ENCODE measurements at places on chromosomes 4 and X.

DNA sequence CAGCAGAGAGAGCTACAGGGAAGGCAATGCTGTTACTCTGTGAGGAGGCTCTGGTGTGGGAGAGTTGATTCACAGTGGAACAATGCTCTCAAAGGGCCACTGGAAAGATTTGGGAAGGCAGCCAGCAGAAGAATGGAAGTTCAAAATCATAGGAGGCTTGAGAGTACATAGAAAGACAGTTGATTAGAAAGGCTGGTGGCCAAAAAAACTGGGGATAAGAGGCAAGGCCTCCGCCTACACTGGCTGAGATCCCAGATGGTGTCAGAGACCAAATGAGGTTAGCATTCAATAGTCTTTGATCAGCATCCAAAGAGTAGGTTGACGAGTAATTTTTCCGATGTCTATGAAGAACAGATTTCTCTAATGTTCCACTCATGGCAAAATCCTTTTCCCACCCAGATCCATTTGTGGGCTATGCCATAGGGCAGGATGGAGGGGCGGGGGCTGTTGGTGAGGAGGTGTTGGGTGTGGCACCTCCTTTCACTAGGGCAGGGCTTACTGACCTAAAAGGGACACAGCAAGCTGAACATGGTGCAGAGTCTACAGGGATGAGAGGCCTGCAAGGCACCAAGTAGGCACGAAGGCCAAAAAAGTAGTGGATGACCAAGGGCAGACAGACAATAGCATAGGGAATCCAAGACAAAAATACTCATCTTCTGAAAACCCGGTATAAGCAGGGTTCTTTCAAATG lies 15.1 kb downstream of the TEC start:
- no peak for DNase-seq

DNA sequence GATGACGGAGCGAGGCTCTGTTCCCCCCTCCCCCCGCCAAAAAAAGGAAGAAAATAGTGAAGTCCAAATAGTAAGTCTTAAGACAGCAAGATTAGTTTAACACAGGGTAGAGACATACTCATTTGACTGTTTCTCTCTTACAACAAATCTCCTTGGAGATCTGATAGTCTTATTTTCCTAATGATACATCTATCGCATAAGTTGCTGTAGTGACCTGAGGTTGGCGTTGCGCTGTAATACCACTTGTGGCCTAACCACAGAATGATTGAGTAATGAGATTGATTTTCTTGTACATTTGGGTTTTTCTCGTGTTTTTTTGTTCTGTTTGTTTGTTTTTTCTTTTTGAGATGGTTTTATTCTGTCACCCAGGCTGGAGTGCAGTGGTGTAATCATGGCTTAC lies 27.2 kb downstream of the OCIAD1 start:
- DNase-seq: no peak

DNA sequence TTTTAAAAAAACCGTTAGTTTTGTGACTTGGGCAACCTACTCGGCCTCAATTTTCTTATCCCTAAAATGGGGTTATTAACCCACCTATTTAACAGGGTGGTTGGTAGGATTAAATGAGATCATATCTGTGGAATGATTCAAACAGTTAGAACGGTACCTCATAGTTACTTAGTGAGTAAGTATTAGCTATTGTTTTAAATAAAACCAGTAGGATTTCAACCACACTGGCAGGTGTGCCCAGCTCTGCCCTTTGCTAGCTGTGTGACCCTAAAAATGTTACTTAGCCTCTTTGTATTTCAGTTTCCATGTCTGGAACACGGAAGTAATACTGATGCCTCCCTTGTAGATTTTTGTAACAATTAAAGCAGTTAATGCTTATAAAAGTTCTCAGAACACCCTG lies 225.8 kb upstream of the SPRY1 start:
- no peak for DNase-seq

DNA sequence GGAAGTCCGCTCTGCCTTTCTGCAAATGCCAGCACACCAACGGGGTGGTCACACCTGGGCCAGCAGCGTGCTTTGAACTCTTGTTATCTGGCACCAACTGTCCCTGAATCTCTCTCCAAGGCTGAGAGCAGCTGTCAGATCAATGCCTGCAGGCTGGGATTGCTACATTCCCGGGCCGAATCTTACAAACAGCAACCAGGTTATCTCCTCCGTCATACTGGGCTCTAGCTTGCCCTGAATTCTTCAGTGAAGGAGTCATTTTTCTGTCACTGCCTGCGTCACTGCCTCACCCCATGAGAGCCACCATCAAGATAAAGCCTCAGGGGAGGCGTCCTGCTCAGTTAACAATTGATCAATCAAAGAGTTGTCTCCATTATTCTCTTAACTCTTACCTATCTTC lies 329.4 kb upstream of the PPARGC1A start:
- DNase-seq: no peak

GRCh38 chrX:39753293-39753996 lies 344.3 kb downstream of the BCOR start:
- DNase-seq: no peak

- DNase-seq: no peak
Measured at GRCh38 chr4:66837279-66837922, 707.9 kb downstream of the CENPC start.

DNA sequence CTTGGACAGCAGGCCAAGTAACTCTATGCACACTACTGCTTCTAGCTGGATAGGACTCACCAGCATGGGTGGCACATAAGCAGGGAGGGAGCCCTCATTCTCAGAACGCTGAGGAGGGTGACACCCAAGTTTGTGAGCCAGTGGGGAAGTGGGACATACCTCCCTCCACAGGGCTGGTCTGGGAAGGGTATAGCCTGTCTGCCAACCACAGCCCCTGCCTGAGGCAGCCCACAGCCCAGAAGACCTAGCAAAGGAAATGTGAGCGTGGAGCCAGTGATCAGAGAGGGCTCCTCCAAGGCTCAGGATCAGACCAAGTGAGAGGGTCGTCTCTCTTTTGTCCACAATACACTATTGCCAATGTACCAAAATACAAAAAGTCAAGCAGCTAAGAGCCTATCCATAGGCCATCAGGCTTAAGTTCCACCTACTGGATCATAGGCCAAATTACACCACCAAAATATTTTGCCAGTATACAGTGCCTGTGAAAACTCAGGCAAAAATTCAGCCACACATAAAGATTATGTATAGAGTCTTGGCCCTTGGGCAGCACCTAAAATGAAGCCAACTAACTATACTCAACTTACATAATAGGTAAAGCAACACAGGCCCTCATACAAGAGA lies 1203.1 kb downstream of the PCDH18 start:
- no peak for DNase-seq

DNA sequence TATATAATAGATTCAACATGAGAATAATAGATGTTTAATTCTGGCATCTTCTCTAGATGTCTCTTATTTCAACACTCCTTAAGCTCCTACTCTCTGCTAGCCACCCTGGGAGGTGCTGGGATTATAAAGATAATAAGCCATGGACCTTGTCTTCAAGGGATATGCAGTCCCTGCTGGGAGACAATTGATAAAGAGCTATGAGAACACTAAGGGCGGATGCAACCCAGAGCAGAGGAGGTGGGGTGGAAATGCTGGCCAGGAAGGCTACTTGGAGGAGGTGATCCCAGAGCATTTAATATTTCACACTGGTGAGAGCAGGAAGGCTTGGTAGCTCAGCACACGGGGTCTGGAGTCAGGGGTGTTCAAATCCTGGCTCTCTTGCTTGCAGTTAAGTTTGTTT lies 18.3 kb upstream of the PGRMC2 start:
- no peak for DNase-seq

- no peak for DNase-seq
Measured at GRCh38 chr4:145099653-145100052, 1.5 kb downstream of the ABCE1 start.
